Urothelium cell line (cell line): ENCODE measurements at places on chromosomes 12 and 14.

- no peak for DNase-seq
Measured at GRCh38 chr12:6834254-6834653, 6.0 kb downstream of the P3H3 start.

DNA sequence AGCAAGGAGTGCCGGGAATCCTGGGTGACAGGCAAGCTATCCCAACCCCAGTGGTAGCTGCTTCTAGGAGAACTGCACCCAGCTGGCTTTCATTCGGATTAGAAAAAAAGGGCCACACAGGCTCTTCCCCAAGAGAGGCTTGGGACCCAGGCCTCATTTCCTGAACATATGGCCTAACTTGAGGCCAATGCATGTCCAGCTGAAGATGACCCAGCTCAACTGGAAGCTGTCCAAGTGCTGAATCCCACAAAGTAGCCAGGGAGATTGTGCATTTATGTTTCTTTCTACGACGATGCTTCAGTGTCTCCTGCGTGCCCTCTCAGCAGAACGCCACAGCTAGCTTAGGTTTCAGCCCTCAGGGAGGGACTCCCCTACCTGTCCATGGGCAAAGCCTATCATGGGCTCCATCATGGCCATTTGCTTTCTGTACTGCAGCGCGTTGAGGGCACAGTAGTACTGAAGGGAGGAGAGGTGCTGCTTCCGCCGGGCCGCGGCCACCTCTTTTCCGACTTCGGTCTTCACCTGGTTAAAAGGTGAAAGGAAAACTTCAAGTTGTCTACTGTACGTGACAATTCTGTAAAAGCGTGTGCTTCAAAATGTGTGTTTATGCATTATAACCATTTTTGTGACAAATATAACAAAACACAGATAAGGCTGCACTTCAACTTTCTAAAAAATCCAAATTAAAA is 29.1 kb downstream of the APPL2 start:
- DNase-seq: no peak

DNA sequence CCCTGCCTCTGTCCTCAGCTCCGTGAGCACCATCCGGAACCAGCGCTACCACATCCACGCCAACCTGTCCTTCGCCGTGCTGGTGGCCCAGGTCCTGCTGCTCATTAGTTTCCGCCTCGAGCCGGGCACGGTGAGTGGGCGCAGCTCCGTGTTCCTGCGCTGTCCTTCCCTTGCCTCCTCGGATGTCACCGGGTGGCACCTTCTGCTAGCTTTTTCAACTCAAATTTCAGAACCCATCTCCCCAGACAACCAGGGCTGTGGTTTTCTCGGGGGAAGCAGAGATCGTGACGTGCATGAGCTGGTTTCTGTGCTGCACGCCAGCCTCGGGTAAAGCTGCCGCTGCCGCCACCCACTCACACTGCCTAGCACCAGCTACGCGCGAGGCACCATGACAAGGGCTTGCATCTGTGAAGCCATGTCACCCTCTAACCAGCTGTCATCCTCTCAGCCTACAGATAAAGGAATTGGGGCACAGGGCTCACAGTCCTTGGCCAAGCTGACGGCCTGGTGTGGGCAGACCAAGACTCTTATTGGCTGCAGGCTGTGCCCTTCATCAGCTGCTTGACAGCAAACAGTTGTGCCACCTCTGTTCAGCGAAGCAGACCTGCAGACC is 152.1 kb downstream of the ADGRD1 start:
- no peak for DNase-seq

GRCh38 chr14:21015312-21015711 is 9.5 kb downstream of the NDRG2 start:
- no peak for DNase-seq

DNA sequence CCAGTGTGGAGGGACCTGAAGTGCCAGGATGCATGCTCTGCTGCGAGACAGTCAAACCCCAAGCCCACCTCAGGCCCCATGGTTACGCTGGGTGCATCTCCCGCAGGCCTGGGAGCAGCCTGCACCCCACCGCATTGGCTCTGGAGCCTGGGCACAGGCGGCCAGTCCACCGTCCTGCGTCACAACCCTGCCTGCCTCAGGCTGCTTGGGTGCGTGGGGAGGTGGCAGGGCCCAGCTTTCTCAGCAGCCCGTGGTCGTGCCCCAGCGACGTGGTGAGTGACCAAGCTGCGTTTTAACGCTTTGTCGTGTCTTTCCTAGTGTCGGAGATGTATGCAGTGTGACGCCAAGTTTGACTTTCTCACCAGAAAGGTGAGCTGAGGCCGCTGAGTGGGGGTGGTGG is 10.9 kb downstream of the ZFYVE21 start:
- no peak for DNase-seq

GRCh38 chr14:54291491-54292191 is 105.2 kb upstream of the CDKN3 start:
- DNase-seq: peak; percentile 48

GRCh38 chr12:3533703-3534386 is 42.8 kb downstream of the PRMT8 start:
- peak; percentile 37 for DNase-seq

DNA sequence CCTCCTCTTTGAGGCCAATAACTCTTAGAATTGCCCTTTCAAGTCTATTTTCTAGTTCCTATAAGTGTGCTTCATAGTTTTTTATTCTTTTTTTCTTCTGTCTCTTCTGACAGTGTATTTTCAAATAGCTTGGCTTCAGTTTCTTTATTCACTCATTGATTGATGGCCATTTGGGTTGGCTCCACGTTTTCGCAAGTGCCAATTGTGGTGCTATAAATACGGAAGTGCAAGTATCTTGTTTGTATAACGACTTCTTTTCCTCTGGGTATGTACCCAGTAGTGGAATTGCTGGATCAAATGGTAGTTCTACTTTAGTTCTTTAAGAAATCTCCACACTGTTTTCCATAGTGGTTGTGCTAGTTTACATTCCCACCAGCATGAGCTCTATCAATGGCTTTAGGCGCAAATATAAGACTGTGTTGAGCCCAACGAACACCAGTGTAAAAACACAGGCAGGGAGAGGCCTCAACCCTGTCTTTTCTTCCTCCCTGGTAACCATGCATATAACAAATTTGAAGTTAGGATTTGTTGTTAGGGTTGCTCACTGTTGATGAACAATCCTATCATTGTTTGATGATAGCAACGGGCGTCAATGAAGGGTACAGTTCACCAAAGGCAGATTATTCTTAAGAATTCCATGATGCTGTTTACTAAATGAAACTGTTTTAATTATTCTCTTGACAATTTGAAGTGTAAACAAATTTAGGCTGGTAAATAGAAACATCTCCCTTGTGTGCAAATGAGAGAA is 13.3 kb upstream of the LMNTD1 start:
- no peak for DNase-seq

DNA sequence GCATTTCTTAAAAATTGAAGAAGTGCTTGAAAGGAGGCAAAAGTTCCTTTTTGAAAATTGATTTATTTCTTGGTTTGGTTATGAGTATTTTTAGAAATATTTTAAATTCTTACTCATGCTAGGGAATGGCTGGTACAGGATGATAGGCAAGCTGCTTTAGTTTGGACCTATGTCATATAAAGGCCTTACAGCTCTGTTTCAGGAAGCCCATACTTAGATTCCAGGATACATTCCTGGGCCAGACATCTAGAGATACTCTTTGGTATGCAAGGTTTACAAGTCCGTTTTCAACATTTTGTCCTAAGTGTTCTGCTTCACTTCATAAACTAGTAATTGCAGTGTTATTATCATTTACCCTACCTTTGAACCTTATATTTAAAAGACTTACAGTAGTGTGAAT is 186.8 kb downstream of the FUT8 start:
- no peak for DNase-seq
